ENCODE measurements at places on chromosomes 12 and 14.

GRCh38 chr14:93685121-93685895 is 103.0 kb downstream of the PRIMA1 start:
- no peak for DNase-seq

- no peak for DNase-seq
Measured at GRCh38 chr14:88140874-88141273, 135.9 kb downstream of the GPR65 start.

- no peak for DNase-seq
Measured at GRCh38 chr12:87323369-87323768, 705.8 kb downstream of the C12orf50 start.

GRCh38 chr12:81257947-81258551 is 180.2 kb downstream of the ACSS3 start:
- DNase-seq = no peak

GRCh38 chr12:128905003-128905544 is 51.8 kb downstream of the GLT1D1 start:
- DNase-seq = no peak

DNA sequence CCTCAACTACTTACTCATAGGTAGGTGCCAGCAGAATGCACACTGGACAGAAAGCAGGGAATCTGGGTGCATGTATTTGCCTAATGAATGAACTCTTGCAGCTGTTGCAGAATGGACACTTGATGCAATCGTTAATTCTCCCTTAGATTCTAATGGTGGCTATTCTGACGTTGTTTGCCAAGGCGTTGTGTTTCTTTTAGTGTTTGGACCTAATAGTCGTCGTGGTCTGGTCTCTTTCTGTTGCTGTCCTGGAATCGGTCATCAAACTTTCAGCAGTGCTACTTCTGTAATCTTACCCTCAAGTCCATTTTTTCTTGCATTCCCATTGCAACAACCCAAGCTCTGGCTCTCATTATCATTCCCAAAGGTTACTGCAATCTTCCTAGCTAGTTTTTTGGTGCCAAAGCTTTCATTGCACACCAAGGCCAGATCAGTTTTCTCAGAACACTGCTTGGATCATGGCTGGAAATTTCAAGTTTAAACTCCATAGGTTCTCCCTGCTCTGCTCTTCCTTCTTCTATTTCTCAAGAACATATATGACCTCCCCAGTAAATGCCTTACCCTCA is 31.3 kb downstream of the BMP4 start:
- no peak for DNase-seq

GRCh38 chr12:19988459-19988873 is 379.9 kb upstream of the PDE3A start:
- DNase-seq = no peak

DNA sequence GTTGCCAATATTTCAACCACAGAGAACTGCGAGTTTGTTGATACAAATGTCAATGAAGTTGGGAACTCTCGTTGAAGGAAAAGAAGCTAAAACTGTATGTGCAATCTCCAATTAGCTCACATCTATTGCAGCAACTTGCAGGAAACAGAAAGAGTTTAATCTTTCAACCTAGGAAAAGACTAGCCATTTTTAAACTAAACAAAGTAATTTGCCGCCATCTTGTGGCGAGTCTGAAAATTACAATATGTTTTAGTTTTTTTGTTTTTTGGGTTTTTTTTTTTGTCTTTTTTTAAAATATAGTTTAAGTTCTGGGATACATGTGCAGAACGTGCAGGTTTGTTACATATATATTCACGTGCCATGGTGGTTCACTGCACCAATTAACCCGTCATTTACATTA is 131.2 kb upstream of the FOXG1 start:
- DNase-seq = no peak

- DNase-seq = no peak
Measured at GRCh38 chr12:129337413-129337812, 484.1 kb downstream of the GLT1D1 start.

All from iPS DF 6.9 (cell line).